ENCODE measurements at places on chromosomes 3 and 15.

DNA sequence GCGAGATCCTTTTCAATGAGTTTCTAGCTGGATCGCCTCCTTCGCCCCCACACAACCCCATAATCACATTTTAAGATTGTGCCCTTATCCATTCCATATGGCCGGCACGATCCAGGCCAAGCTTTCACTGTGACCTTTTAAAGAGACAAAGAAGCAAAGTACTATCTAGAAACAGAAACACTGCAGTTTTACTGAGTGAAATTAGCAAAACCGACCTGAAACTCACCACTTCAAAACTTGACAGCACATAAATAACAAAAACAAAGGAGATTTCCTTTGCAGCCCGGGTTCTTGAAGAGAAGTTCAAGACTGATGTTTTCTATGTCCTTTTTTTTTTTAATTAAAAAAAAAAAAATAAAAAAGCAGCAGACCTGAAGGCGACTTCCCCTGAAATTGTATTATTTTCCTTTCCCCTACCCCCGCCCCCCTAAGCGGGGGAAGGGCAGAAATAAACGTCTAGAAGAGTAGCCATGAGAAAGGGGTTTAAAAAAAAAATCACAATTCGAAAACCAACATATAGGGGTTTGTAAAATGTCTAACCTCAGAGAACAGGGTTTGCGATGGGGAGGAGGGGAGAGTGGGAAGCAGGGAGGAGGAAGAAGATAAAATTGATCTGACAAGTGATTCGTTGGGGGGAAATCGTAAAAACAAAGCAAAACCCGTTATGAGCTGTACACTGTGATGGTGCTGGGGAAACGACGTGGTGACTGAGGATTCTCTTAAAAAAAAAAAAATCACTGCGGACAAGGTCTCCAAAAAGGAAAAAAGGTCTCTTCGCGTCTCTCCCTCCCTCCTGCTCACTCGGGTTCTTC lies 1.5 kb downstream of the SATB1 start:
- no peak for DNase-seq

- DNase-seq: no peak
Observed at GRCh38 chr15:89492934-89493631, 3.3 kb downstream of the RHCG start.

- DNase-seq: no peak
Observed at GRCh38 chr3:52782412-52783210, 5.2 kb downstream of the ITIH1 start.

DNA sequence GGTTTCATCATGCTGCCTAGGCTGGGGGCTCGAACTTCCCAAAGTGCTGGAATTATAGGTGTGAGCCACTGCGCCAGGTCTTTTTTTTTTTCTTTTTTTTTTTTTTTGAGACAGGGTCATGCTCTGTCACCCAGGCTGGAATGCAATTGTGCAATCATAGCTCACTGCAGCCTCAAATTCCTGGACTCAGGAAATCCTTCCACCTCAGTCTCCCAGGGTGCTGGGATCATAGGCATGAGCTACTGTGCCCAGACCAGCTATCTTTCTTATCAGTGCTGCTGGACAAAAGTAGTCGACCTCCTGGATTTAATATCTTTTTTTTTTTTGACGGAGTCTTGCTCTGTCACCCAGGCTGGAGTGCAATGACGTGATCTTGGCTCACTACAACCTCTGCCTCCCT lies 60.8 kb downstream of the TFDP2 start:
- DNase-seq: no peak

GRCh38 chr15:55197362-55197705 lies 593 bp upstream of the RSL24D1 start:
- no peak for DNase-seq

DNA sequence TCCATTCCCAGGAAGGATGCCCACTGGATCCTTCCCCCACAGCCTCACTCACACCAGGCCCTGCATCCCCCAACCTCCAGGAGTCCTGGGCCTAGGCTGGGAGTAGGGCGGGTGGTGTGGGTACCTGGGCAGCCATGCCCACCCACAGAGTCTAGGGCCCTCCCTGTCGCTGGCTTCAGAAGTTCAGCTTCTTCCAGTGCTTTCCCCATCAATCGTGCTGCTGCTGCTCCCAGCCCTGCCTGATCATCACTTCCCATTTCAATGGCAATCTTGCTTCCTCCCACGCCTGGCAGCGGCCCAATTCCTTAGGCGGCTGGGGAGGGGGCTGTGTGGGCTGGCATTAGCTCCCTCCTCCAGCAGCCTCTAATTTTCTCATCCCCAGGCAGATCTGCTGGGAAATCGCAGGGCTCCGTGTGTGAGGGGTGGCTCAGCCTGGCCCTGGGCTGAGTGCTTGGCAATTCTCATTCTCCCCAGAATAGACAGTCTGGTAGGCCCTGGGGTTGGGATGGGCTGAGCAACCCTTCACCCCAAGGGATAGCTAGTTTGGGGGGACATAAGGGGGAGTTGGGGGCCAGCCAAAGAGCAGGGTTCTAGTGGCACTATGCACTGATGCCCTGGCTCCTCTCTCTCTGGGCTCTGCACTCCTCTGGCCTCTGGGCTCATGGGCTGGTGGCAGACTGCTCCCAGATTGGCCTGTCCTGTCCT lies 66.4 kb downstream of the SCN5A start:
- no peak for DNase-seq

- DNase-seq: no peak
Observed at GRCh38 chr15:72358650-72359171, 17.1 kb downstream of the HEXA start.

DNA sequence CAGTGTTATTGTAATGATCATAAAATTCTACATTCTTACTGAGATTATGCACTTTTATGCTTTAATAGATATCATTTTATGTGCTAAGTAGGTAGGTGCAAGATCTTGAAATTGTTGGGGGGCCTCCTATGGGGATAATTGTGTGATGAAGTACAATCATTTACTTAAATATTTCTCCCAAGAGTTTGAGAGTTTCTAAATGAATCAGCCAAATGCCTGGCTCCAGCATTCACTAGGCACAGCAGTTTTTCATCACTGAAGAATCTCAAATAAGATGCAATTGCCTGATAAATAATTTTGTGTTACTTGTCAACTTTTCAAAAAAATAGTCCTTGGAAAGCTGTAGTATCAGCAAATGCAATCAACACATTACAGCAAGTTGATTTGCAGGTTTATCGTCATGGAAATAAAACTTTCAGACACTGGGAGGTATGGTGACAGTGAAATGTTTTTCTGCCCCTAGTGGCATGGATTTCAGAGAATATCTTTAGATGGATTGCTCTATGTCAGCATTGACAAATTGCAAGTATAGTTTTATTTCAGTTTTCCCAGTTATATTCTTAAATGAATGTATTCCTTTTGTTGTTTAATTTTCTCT lies 167.1 kb downstream of the NEK11 start:
- DNase-seq: no peak

DNA sequence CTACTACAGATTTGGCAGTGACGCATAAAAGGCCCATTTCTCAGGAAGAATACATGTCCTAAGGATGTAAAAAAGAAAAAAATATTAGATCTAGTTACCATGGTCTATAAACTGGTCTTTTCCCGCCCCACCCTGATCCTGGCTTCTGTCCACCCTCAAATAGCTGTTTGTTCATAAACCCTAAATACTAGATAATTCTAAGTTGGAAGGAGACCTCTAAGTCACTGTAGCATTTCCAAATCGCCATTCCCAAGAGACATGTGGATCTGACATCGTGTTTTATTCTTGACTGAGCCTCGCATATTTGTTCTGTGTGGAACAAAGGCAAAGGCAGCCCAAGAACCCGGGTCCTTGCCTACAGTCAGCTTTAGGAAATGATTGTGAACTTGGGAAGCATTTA lies 49.0 kb downstream of the LMCD1 start:
- no peak for DNase-seq

DNA sequence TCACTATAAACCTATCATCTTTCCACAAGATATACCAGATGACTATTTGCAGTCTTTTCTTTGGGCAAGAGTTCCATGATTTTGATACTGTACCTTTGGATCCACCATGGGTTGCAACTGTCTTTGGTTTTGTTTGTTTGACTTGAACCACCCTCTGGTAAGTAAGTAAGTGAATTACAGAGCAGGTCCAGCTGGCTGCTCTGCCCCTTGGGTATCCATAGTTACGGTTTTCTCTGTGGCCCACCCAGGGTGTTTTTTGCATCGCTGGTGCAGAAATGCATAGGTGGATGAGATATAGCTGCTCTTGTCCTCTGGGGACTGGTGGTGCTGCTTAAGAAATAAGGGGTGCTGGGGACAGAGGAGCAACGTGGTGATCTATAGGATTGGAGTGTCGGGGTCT lies 33.8 kb downstream of the CHDH start:
- DNase-seq: no peak

DNA sequence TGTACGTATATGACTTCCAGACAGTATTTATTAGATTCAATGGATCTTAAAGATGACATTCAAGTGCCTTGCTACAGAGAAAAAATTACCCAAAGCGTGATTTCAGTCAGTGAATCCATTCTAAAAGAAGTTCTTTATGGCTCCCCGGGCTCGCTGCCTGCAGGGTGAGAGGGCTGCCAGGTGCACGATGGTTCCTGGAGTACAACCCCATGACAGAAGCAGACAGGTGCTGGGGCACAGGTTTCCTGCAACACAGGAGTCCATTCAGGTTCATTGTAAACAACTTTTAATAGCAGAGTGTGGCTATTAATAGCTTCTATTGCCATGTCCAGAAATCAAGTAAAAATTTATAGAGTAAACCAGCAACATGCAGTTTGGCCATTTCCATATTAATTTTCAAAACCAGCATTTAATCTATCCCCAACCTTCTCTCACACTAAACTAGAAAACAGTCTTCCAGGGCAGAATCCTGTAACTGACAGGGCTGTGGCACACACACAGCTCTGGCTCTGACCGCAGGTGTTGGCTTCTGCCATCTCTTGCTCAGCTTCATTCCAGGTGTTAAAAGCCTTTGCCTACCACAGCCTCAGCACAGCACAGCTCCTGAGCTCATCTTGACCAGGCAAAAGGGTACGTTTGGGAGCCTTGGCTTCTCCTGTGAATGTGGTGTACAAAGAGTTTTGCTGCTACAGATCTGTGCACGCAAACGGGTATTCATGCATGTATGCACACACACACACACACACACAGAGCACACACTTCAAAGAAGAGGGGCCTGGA lies 185.9 kb downstream of the MEX3B start:
- DNase-seq: no peak

DNA sequence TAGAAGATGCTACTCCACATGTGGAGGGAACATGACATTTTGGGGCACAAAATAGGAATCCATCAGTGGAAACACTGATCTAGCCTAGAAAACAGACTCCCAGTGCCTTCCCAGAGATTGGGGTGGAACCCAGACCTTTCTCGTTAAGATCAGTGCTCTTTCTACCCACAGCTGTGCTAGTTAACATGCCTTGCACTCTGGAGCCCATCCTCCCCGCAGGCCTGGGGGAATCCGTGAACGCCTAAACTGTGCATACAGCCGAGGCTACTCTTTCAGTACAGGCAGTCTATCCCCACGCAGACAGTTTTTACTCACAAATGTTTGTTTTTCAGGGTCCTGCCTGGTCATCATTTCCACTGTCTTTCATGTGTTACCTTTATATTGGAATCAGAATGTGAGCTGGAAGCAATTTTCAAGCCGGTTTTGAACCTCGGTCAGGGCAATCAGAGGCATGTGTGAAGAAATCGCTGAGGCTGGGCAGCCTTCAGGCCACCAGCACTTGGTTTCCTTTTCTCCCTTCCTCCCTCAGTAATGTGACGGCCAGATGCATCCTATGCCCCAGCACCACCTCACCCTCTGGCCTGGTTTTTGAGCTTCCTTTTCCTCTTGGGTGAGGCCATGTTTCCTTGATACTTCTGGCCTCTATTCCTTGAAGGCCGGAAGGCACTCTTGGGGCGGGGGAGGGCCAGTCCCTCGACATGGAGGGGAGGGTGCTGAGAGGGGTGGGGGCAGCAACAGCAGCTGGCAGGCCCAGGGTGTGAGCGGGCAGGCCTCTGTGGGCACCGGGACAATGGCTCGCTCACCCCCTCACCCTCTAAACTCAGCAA lies 123.6 kb upstream of the GALNT15 start:
- no peak for DNase-seq

DNA sequence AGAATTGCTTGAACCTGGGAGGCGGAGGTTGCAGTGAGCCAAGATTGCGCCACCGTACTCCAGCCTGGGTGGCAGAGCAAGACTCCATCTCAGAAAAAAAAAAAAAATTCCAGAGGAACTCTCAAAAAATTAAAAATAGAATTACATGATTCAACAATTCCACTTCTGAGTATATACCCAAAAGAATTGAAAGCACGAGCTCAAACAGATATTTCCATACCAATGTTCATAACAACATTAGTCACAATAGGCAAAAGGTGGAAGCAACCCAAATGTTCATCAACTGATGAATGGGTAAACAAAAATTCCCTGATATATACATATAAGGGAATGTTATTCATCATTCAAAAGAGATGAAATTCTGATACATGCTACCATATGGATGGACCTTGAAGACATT lies 16.9 kb upstream of the MORF4L1 start:
- DNase-seq: no peak

DNA sequence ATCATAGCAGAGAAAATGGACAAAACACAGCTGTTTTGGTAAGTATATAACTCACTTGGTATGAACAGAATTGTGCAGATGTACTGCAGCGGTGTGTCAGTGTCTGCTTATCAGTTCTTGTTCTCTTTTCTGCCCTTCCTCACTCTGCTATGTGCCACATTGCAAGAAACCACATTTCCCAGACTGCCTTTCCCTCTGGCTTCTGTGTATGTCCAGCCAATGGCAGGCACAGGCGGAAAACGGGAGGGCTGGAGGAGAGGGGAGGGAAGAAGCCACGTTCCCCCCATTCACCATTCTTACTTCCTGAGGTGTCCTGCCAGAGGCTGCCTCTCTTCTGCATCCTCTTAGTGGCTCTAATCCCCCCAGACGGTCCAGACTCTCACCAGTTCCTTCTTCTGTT lies 15.4 kb downstream of the HHLA2 start:
- DNase-seq: no peak

GRCh38 chr15:51864408-51865056 lies 35.1 kb downstream of the TMOD3 start:
- DNase-seq: no peak

DNA sequence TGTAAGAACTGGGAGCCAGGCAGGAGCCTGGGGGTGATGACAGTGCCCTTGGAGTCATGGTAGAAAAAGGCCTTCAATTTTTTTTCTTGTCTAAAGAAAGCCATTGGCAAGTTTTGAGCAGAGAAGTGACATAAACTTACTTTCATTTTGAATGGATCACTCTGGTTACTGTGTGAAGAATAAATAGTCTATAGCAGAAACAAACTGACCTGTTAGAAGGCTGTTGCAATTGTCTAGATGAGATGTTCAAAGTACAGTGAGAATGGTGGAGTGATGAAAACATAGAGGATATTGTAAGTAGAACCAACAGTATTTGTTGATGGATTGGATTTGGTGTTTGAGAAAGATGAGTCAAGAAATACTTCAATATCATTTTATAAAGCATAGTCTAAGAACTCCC lies 439.9 kb downstream of the TBL1XR1 start:
- no peak for DNase-seq

DNA sequence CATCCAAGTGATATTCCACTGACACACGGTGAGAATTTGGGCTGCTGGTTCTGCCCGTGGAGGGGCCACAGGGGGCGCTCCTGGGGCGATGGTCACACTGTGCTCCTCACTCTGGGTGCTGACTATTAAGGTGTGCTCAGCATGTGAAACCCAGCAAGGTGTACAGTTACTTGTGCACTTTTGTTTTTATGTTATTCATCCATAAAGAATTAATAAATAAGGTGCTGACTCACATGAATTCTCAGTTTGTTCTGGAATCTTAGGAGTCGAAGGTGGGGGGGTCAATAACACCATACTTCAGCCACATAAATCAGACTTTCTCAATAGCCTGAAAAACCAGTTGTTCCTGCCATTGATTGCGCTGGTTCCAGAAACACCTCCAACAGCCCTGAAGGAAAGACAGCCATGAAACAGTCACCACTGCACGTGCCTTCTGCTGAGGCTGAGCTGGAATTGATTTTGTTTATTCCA lies 53.5 kb upstream of the SPATA12 start:
- DNase-seq: no peak
